NCI-H774 (cell line): ENCODE measurements at places on chromosomes 6 and 20.

- no peak for DNase-seq
These were observed 35.2 kb upstream of the ZSCAN23 start for GRCh38 chr6:28478518-28478917.

GRCh38 chr6:3882866-3883265, 33.7 kb downstream of the FAM50B start:
- no peak for DNase-seq

GRCh38 chr6:3518356-3519190, 61.7 kb upstream of the SLC22A23 start:
- DNase-seq = no peak

GRCh38 chr6:137122612-137123011, 50.8 kb downstream of the IL22RA2 start:
- no peak for DNase-seq

GRCh38 chr6:154931711-154932424, 63.2 kb upstream of the TIAM2 start:
- no peak for DNase-seq

GRCh38 chr6:43733471-43734293, 36.3 kb upstream of the VEGFA start:
- no peak for DNase-seq
